NCI-H1092 (cell line): ENCODE measurements at places on chromosomes 16 and 17.

- DNase-seq = no peak
These were observed 22.1 kb upstream of the PITPNM3 start for GRCh38 chr17:6578491-6578890.

DNA sequence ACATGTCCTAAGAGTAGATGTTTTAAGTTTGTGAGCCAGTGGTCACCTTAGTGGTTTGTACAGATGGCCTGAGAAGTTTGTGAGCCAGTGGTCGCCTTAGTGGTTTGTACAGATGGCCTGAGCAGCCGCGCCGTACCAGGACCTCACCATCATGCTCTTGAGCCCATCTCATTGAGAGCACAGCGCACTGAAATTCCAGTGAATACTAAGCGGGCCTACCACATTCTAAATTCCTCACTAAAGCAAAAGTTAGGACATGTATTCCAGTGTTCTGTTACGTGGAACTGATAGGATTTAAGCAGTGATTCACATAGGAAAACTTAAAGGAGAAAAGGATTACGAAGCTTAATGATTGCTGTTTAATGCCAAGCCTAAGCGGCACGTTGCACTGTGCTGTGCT lies 3.9 kb downstream of the USP10 start:
- DNase-seq = no peak

DNA sequence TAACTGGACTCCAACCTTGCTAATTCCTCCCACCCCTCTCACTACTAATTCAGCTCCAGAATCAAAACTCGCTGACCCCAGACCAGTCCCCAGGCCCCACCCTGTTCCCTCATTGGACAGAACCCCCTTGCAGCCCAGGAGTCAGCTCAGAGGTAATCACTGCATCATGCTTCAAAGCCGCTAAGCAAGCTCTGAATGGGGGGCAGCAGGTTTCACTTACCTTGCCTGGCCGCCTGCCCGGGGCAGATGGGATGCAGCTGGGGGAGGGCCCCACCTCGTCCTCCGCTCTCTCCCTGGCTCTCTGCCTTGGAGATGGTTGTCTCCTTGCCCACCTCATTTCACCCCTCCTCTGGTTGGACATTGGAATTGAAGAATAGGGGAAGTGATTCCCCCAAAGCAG lies 4.8 kb upstream of the NGFR start:
- DNase-seq = no peak

DNA sequence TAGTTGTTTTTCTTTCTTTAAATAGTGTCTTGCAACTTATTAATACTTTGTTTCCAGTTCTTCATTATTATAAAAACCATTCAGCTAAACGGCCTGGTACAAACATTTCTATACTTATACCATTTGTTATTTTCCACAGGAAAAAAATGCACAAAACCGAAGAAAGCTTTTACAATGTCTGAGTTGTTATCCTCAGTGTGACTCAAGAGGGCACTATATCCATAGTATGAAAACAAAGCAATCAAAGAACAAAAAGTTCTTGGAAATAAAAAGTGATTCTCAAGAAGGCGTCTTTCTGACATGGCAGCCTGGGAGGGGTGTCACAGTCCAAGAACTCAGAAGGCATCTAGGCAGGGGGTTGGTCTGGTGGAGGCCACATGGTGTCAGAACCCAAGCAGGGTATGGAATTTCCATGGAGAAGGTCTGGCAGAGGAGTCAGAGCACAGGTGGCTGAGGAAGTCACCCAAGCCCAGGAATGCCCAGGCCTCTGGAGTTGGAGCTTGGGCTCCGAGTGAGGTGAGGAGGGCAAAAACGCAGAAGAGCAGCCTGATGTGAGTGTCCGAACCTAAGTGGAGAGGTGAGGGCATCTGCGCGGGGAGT lies 70.9 kb upstream of the ATP2A3 start:
- DNase-seq = no peak

- DNase-seq = peak; percentile 33
These were observed 800 bp downstream of the PLEKHH3 start for GRCh38 chr17:42675965-42676423.

DNA sequence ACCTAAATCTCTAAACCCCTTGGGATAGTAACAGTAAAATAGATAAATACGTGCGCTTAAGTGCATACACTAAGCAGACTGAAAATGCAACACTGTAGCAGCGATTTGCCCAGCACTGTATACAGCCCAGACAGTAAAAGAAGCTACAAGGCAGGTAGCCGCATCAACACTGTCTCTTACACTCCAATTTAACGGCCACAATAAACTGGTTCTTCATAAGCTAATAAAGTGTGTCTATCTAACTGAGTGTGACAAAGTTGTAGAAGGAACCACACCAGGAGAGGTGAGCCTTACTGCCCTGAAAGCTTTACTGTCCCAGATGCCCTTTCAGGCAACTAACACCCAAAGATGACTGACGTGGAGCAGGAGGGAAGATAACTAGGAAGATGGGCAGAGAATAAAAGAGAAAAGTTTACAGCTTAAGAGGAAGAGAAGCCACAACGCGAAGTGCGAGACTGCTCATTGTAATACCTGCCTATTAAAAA lies 847 bp downstream of the ZDHHC7 start:
- no peak for DNase-seq

DNA sequence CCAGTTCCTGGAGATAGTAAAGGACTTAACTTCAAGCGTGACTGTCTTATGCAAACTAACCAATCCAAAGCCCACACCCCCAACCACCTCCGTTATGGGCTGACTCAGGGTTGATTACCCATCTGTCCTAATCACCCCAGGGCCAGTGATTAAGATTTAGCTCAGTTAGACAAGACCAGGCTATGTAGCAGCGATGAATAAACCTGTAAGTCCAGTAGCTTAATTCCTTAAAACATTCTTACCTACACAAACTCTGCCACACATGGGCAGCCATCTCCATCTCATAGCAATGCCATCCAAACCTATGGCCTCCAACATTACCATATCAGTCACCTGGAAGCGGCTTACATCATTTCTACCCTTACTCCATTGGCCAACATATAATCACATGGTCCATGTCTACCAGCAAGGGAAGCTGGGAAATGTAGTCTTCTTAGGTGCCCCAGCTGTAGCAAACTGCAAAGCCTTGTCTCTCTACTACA lies 266.7 kb downstream of the SHISA9 start:
- DNase-seq = no peak

GRCh38 chr16:80107900-80108299 lies 432.9 kb upstream of the DYNLRB2 start:
- DNase-seq = no peak

DNA sequence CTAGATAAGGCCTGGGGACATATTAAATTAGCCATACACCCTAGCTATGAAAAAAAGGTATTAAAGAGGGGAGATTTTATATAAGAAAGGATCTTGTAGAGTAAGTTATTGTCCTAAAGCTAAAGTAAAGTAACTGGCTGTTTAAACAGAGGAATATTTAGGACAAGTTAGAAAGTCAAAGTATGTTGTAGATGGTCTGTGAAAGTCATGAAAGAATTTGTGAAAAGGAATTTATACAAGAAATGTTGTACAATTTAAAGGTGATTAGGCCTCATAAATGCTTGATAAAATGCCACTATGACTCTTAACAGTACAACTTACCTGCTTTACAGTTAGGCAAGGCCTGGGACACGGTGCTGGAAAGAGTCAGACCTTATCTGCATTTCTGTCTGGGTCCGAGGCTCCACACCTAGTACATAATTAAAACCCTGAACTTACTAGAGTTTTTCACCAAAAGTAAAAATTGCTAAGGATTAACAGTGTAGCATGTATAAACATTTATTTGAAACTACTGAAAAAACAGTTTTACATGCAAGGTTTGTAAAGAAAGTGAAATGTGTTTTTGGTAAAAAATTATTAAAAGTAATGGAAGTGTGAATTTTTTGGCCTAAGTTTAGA lies 445.3 kb upstream of the TOM1L1 start:
- no peak for DNase-seq

GRCh38 chr16:74811911-74812310 lies 37.3 kb upstream of the FA2H start:
- DNase-seq = no peak

DNA sequence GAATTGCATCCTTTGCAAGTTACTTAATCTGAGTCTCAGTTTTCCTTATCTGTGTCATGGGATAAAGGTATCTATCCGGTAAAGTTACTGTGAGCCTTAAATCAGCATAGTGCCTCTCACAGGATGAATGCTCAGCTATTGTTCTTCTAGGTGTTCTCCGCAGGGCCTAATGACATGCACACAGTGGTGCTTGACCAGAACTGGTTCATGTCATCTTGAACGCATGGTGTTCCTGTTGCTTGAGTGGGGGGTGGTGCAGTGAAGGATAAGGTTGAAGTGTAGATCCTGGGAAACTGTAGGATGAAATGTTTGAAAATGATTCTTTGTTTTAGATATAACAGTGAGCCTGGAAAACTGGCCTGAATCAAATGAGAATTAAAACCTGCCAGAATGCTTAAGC lies 4.0 kb downstream of the KRT40 start:
- no peak for DNase-seq

DNA sequence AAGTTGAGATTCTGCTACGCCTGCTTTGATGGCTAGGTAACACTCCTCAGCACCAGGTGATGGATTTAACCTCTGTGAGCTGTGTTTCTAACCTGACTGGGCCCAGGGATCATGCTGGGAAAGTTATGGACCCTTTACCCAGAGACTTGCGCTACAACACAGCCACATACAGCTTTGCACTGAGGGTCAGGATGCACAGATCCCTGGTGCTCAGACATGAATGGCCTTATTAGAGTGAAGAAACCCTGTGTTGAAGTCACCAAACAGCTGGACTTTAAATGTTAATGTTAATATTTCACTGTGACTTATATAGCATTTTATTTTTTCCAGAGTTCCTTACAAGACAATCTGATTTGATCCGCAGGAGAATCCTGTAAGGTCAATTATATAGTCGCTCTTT lies 114.3 kb downstream of the MSI2 start:
- no peak for DNase-seq

GRCh38 chr16:28505489-28506137 lies 1.0 kb downstream of the IL27 start:
- no peak for DNase-seq

- no peak for DNase-seq
These were observed 4.0 kb upstream of the WNT3 start for GRCh38 chr17:46822388-46822921.

DNA sequence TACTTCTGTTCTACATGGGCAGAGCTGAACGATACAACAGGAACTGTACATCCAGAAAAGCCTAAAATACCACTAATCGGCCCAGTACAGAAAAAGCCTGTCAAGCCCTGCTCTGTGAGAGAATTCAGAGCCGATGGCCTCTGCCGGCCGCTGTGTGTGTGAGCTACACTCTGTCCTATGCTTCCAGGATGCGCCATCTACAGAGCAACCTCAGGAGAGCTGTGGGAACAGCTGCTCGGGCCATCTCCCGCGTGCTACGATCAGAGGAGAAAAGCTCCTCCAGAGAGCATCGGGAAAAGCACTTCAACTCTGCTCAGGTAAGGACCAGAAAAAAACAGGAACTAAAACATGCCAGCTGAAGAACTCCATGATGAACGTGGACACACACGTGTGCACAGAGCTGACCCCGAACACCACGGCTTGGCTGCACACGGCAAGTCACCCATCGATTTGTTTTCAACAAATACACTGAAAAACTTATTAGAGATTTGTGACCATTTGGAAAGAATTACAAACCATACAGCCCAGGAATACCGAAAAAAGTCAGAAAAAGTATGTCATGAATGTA lies 115.9 kb downstream of the ANKRD11 start:
- DNase-seq = no peak

DNA sequence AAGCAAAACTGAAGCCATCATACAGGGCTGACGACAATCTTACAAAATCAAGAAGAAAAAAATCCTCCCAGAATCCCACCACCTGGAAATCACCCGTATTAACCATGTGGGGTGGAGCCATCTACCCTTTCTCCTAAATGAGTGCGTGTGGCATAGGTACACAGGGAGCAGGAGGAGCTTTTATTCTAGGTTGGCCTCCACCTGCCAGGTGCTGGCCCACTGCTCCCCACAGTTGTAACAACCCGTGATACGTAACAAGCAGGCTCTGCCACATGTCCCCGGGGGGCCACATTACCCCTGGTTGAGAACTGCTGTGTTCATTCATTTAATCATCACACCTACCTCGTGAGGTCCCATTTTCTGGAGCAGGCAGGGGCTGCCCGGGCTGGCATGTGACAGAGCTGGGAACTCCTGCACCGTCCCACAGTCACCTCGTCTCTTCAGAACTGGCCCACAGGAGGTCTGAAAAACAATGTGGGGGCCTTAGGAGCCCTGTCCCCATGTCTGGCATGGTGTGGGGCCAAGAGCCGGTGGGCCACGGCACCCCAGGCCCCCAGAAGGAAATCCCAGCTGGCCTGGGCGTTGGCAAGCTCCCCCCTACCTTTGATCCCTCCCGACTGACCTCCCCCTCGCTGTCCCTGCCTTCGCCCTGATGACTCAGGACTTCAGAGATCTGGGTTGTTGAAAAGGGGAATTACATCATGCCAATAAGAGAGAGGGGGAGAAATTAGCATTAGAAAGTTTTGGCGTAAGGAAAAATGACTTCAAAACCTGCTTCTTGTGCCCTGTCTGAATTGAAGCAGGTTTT lies 12.9 kb downstream of the CMIP start:
- DNase-seq = no peak

DNA sequence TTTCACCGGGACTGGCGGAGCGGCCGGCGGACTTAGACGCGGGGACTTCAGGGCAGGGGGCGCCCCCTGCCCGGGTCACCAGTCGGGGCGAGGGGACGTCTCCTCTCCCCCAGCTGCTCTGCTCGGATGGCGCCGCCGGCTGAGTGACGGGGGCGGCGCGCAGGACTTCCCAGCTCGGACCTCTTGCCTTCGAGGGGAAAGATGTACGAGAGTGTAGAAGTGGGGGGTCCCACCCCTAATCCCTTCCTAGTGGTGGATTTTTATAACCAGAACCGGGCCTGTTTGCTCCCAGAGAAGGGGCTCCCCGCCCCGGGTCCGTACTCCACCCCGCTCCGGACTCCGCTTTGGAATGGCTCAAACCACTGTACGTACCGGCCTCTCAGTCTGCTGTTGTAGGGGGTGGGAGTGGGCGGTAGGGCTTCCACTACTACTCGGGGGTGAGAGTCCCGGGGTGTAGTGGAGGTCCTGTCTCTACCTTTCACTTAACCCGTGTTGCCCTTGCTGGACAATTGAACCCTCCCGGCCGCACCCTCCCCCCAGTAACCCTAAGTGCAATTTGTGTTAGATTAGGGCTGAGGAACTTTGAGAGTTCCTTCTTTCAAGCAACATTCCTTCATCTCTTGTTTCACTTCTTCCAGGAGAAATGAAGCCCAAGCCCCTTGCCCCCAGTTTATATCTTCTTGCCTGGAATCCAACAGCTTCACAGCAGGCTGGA lies 21.9 kb downstream of the GJD3 start:
- no peak for DNase-seq
